Sigmoid colon (tissue), 7 donors: ENCODE measurements at places on chromosomes 13 and 19. TPM values are rescaled to one million over a fixed set of nuclear protein-coding genes. Genes with fewer than 3 reads are reported as not detected.

- no peak for DNase-seq
These were observed 788 bp upstream of the DLEU7 start for GRCh38 chr13:50844084-50844875.

- no peak for DNase-seq
These were observed 61.9 kb downstream of the KDM4B start for GRCh38 chr19:5030822-5031221.

GRCh38 chr19:55419103-55419502, 11.5 kb upstream of the UBE2S start:
- DNase-seq = no peak

- no peak for DNase-seq
These were observed 1.8 kb upstream of the KLK4 start for GRCh38 chr19:50912727-50913716.

GRCh38 chr19:8366121-8366581, 2.2 kb downstream of the ANGPTL4 start:
- DNase-seq = no peak

- no peak for DNase-seq
These were observed 1.4 kb downstream of the LRFN1 start for GRCh38 chr19:39319098-39319891.

- peak; percentile 48 for DNase-seq
These were observed 83.1 kb downstream of the ZNF557 start for GRCh38 chr19:7152568-7152967.

GRCh38 chr13:102845289-102845629, 573 bp upstream of the ERCC5 start:
- DNase-seq = no peak

DNA sequence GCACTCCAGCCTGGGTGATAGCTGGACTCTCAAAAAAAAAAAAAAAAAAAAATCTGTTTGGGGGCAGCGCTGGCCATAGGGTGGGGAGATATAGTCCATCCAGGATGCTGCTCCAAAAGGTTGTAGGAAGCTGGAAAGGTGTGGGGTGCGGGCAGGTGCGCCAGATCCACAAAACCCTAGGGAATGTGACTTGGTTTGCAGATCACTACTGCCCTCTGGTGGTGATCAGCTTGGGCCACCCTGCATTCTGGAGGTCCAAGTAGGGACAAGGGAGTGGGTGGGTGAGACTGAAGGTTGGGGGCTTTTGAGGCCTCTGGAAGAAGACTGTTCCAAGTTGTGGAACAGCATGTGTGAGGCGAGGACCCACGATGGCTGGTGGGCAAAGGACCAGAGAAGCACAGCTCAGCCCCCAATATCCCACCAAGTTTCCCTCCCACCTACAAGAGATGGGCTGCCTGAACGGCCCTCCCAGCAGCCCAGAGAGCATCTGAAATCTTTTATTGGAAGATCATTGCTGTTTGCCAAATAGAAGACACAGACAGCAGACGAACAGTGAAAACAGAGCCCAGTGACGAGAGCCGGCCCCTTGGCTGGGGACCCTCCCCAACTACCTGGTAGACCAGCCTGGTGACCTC, 10.4 kb upstream of the TYK2 start:
- DNase-seq = peak; percentile 83

GRCh38 chr13:99998261-99998660, 16.7 kb downstream of the ZIC2 start:
- no peak for DNase-seq

DNA sequence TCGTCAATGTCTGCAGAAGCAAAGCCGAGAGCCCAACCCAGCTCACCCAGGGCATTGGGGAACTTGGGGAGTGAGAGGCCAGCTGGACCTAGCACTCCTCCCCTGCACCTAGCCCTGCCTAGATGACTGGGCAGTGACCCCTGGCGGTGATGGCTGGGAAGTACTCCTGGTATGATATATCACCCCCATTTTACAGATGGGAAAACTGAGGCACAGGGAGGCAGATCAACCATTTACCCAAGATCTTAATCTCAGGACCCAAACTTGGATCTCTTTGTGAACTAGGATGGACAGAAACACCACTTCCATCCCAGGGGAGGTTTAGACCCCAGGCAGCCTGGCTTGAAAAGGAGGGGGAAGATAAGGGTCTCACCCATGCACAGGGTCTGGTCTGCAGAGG, 43.5 kb downstream of the CCL25 start:
- no peak for DNase-seq

DNA sequence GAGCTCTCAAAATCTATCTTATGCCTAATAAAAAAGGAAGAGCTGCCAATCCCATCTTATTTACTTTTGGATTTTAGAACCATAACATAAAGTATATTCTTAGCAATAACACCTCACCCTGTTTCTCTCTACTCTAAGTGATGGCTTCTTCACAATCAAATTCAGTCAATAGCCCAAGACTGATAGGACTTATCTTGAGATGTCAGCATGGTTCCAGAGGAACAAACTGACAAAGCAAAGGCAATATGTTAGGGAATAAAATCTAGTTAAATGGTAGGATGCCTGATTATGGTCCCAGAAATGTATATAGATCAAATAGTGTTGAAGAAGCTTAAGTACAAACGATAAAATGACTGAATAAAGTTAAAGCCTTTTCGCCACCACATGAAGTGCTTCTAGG, 36.3 kb downstream of the DACH1 start:
- no peak for DNase-seq

GRCh38 chr19:35045667-35046300, 4.3 kb downstream of the HPN start:
- no peak for DNase-seq

- DNase-seq = peak; percentile 37
These were observed 10.4 kb upstream of the KLK15 start for GRCh38 chr19:50843701-50844221.

- no peak for DNase-seq
These were observed 7.8 kb downstream of the MIR17HG start for GRCh38 chr13:91355099-91355825.

- no peak for DNase-seq
These were observed 46.5 kb downstream of the UTP14C start for GRCh38 chr13:52070929-52071523.

GRCh38 chr13:73058432-73058735, 421 bp upstream of the KLF5 start:
- DNase-seq = no peak

GRCh38 chr19:16168465-16169081, 4.8 kb downstream of the CIB3 start:
- no peak for DNase-seq

- DNase-seq = no peak
These were observed 1.7 kb downstream of the HIF3A start for GRCh38 chr19:46298479-46299003.

- DNase-seq = no peak
These were observed 9.6 kb upstream of the LATS2 start for GRCh38 chr13:21071015-21071414.

DNA sequence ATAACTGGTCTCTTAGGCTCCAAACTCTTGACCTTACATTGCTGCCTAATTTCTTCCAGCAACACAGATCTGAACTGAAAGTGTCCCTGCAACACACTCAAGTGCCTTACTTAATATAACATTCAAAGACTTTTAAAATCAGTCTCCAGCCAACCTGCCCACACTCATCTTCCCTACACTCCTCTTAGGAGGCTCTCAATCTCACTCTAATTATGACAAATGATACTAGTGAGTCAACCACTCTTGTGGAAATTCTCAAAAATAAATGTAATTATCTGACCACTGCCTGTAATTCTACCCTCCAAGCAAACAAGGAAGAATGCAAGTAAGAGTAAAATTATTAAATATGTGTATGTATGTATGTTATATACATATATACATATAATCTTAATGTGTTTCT, 348.1 kb upstream of the MIR17HG start:
- DNase-seq = no peak

DNA sequence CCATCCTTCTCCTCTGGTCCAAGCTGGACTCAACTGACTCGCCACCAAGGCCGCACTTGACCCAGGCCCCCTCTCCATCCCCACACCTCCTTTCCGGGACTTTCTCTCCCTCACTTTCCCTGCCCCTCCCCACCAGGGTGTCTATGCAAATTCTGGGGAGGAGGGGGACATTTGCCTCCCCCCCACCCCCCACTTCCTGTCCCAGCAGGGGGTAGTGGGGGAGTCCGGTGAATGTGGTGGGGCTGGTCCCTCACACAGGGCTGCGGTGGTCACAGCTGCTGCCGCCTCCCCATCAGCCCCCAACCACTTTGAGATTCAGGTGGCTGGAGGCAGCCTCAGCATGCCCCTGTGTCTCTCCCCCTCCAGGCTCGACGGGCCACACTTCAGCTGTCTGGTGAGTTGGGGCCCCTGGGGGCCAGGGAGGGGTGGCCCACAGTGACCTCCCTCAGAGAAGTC, 870 bp downstream of the SPIB start:
- DNase-seq = no peak

- peak; percentile 13 for DNase-seq
These were observed 48.7 kb upstream of the GPI start for GRCh38 chr19:34316247-34316646.

- no peak for DNase-seq
These were observed 1074.3 kb upstream of the PCDH9 start for GRCh38 chr13:68304286-68304893.

DNA sequence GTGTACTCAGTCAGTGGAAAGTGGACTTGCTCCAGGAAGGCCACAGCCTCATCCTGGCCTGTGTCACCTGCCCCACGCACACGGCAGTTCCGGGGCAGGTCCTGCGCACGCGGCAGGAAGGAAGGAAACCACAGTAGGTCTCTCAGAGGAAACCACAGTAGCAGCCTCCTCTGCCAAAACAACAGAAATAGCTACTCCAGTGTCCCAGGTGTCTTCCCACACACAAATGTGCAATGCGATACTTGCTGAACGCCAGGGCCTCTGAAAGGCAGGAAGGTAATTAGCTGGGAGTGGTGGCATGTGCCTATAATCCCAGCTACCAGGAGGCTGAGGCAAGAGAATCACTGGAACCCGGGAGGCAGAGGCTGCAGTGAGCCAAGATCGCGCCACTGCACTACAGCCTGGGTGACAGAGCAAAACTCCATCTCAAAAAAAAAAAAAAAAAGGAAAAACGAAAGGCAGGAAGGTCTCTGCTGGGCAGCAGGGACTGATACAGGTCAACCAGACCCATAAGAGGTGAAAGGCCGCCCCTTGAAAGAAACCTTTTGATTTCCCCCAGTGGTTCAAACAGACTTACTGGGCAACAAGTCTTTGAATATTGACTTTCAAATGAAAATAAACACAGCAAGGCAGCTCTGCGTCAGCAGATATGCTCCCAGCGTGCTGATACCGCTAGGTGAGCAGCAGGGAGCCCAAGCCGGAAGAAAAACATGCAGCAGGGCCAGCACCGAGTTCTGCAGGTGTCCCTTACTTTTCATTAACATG, 49.5 kb downstream of the CRYL1 start:
- DNase-seq = no peak

GRCh38 chr19:15154002-15154612, 46.7 kb downstream of the NOTCH3 start:
- peak; percentile 17 for DNase-seq

- no peak for DNase-seq
These were observed 11.9 kb upstream of the PTOV1 start for GRCh38 chr19:49838885-49839588.

The IL12RB1 gene
- polyA plus RNA-seq = 5.9 TPM

The ZNF791 gene
- polyA plus RNA-seq = 4.2 TPM

The ARHGEF7 gene
- polyA plus RNA-seq = 30.6 TPM

The AP1M2 gene
- 95.8 TPM for polyA plus RNA-seq

The LPAR2 gene
- polyA plus RNA-seq = 19.9 TPM

The NOVA2 gene
- polyA plus RNA-seq = 0.60 TPM

The THSD1 gene
- 1.6 TPM for polyA plus RNA-seq

The HPN gene
- 1.8 TPM for polyA plus RNA-seq

The VSTM1 gene
- not detected for polyA plus RNA-seq

The DPF1 gene
- not detected for polyA plus RNA-seq

The KIR2DL3 gene
- not detected for polyA plus RNA-seq

The ADPRHL1 gene
- polyA plus RNA-seq = 4.2 TPM

The DOCK6 gene
- polyA plus RNA-seq = 8.8 TPM

The OR7D2 gene
- not detected for polyA plus RNA-seq

The TTC9B gene
- not detected for polyA plus RNA-seq

The ATP1A3 gene
- 0.46 TPM for polyA plus RNA-seq

The TLE6 gene
- polyA plus RNA-seq = 3.0 TPM
